ENCODE measurements at places on chromosomes 16 and 17.

GRCh38 chr17:79017546-79018369 lies 6.2 kb upstream of the C1QTNF1 start:
- DNase-seq: no peak

- DNase-seq: no peak
These were observed 15.5 kb downstream of the UNKL start for GRCh38 chr16:1398826-1399581.

GRCh38 chr17:4097165-4097960 lies 45.5 kb downstream of the ZZEF1 start:
- no peak for DNase-seq

GRCh38 chr16:88554711-88555264 lies 15.4 kb upstream of the ZC3H18 start:
- no peak for DNase-seq

DNA sequence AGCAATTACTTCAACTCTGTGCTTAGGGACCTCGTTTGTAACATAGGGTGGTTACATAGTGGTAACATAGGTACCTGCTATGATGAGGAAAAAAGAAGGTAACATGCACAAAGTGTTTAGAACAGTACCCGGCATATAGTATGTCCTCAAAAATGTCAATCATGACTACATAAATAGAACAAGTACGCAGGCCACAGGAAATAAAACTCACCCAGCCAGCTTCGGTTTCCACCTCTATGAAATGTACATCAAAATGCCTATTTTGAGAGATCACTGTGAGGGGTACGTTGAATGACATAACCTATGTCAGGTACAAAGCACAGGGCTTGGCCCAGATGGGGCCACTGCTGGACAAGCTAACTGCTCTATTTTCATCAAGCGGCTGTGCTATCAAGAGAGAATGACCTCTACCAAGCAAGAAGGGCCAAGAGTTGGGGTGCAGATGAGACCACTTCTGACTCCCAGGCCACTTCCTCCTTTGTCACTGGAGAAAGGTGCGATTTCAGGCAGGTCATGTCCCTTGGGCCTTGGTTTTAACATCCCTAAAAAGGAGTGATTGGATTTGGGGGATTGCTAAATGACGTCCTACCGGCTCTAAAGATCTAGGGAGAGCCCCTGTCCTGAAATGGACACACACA lies 45.4 kb downstream of the WSB1 start:
- DNase-seq: no peak

DNA sequence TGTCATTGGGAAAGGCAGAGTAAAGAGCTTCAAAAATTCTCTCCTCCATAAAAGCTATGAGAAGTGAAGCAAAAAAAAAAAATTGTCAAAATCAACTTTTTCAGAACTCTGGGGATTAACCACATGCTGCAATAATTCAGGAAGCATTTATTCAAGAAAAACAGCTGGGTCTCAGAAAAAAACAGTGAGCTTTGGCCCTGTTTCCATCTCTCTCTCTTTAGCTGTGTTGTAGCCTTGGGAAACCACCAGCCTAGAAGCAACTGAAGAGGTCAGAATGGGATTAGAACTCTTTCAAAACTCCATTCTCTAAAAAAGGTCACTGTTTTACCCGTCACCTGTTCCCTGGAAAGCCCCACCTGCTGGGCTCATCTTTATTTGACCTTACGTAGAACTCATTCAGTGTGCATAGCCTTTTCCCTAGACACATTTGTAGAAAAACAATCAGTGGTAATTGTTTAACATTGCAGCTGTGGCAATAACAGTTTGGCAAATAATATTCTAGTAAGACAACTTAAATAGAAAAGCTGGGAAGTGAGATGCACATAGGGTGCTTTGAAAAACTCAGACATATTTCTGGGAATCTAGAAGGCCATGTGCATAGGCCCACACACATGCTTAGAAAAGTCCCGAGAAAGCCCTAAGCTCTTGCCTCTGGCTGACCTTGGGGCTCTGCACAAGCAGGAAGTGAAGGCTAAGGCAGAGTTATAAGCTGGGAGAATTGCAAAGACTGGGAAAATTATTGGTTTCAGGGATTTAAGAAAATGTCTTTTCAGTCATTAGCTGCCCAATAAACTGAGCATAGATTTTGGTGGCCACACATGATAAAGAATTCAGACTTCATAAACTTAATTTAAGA lies 18.0 kb downstream of the SLC5A11 start:
- DNase-seq: no peak

DNA sequence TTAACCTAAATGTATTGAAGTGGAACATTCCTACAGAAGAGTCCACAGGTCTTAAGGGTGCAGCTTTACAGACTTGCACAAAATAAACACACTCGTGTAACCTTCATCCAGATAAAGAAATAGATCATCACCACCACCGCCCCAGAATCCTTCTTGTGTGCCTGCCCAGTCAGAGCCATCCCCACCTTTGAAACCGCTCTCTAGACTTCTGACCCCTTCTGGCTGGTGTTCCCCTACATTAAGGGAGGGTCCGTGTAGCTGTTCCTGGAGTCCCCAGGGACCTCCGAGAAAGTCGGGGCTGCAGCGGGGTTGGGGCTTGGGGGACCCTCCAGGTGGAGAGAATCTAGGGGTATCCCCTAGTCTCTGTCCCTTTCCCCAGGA lies 9.4 kb downstream of the TBX4 start:
- no peak for DNase-seq

DNA sequence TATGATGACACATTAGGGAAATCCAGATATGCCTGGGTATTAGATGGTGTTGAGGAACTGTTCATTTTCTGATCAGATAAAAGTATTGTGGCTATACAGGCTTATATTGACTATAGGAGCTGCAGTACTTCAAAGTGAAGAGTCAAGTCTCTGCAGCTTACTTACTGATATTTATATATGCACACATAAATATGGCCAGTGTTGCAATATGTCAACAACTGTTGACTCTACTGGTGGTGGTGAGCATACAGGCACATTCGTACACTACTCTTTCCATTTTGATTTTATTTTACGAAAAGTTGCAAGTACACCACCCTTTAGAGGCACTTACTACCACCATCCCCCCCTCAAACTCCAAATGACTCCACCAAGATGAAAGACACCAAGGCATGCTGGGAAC lies 2.5 kb downstream of the CIAO2B start:
- DNase-seq: no peak

All from hepatic stellate cell (primary cell).